Naive B cell (primary cell): ENCODE measurements at places on chromosomes 11 and 22. TPM values are rescaled to one million over a fixed set of nuclear protein-coding genes. Genes with fewer than 3 reads are reported as not detected.

Gene RAG1
- not detected for polyA plus RNA-seq

DNA sequence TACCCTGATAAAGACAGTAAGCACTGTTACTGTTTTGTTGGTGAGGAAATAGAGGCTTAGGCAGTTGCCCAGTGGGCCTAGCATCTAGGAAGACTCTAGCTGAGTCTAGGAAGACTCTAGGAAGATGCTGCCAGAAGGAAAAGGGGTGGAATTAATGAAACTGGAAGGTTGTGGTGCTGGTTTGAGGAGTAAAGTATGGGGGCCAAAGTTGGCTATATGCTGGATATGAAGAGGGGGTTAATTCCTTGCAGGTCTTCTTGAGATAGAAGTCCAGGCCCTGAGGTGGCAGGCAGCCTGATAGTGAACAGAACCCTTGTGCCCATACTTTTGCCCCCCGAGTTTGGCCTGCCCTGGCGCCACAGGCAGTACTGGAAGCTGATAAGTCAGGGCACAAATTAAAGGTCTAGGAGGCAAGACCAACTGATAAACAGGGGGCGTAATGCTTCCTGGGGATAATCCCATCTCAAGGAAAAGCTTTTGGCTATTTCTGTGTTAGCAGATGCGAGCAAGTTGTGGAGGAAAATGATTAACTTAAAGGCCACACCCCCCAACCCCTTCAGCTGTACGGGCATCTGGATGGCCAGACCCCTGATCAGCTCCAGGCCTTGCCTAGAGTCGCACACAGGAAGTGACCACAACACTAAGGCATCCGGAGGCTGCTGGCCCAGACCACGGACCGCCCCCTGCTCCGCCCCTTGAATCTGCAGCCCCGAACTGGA, 3.1 kb downstream of the ILK start:
- H3K4me3 ChIP-seq: no peak overlapping the region
- H3K27ac ChIP-seq: peak overlapping the region; percentile 87
- DNase-seq: no peak
- peaks cover 9% of the 10 kb centered on the region for H3K36me3 ChIP-seq

GRCh38 chr11:109320595-109320994, 101.4 kb upstream of the C11orf87 start:
- no peak overlapping the region for H3K27ac ChIP-seq
- no peak overlapping the region for H3K4me3 ChIP-seq
- no peaks in the 10 kb centered on the region for H3K36me3 ChIP-seq
- DNase-seq: no peak
- H3K4me1 ChIP-seq: no peaks in the 10 kb centered on the region

Gene OR5A1
- not detected for polyA plus RNA-seq

DNA sequence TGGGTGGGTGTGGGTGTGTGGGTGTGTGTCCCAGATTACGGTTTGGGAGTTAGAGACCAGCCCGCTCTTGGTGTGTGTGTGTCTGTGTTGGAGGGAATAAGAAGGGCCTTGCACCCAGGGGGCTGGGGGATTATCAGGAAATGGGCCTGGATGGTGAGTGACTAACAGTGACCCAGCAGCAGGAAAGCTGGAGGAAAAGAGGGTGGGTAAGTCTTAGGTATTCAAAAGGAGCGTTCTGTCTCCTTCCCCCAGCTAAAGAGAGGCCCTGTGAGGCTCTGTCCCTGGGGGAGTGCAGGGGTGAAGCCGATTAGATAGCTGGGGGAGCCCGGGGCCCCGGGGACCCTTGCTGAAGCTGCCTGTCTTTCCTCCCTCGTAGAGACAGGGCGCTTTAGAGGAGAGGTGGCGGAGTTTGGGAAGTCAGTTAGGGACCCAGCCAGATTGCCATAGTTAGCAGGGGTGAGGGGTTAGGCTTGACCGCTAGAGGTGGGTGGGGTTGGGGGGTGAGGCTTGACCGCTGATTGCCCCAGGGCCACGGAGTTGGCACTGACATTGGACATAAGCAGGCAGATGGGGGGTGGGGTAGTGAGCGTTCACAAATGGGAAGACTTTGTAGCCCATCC, 1.5 kb downstream of the OAF start:
- H3K36me3 ChIP-seq: no peaks in the 10 kb centered on the region
- no peak overlapping the region for H3K27ac ChIP-seq
- DNase-seq: no peak
- peaks cover 7% of the 10 kb centered on the region for H3K27me3 ChIP-seq
- peak overlapping the region; percentile 93 for H3K4me3 ChIP-seq
